ENCODE measurements at places on chromosomes 4 and X. TPM values are rescaled to one million over a fixed set of nuclear protein-coding genes. Genes with fewer than 3 reads are reported as not detected.

DNA sequence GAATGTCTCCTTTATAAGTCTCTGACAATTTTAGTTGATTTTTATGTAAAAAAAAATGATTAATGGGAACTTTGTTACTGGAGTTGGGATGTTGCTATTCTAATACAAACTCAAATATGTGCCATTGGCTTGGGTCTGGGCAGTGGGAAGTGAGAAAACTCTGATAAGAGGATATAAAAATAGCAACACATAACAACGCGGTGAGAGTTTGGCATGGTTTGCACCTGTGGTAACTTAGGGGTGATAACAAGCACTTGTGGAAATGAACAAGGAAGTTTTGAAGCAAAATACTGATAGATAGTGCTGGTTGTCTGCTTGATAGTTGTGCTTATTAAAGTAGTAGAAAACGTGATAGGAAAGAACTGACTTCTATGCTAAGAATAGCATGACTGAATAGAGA is 743.3 kb upstream of the AGA start:
- no peaks in the 10 kb centered on the region for H3K36me3 ChIP-seq
- H3K4me3 ChIP-seq: no peak overlapping the region
- DNase-seq: no peak
- H3K27me3 ChIP-seq: no peaks in the 10 kb centered on the region

- no peaks in the 10 kb centered on the region for H3K4me1 ChIP-seq
- peak; percentile 3 for DNase-seq
- H3K36me3 ChIP-seq: no peaks in the 10 kb centered on the region
Measured at GRCh38 chr4:112853662-112854256, 195.7 kb upstream of the ANK2 start.

DNA sequence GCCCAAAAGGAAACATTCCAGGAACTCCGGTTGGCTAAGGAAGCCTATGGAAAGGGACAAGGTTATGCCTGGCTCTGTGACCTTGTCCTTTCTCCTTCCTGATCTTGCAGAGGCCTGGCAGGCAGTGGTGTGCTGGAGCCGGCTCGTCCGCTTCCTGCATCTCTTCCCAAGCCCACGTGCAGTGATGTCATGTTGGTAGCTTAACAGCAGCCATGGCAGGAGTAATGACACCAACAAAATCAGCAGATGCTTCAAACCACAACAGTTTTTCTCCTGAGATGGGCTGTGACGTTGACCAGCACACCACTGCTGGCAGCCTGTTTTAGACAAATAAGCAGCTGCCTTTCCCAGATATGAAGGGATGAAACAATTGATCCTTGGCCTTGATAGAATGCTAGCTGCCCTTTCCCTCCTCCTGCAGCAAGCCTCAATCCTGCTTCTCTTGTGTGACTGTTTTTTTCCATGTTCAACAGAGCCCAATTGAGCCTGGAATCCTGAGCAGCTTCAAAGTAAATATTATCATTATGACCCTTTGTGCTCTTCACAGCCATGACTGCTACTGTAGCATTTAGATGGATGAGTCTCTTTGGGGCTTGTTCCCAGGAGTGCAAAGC is 23.4 kb downstream of the SEPTIN6 start:
- no peak overlapping the region for H3K27ac ChIP-seq
- peaks cover 4% of the 10 kb centered on the region for H3K4me1 ChIP-seq
- DNase-seq: no peak

GRCh38 chr4:186934841-186935443 is 211.3 kb upstream of the FAT1 start:
- no peak overlapping the region for H3K27ac ChIP-seq
- peaks cover 38% of the 10 kb centered on the region for H3K4me1 ChIP-seq
- H3K4me3 ChIP-seq: no peak overlapping the region
- no peak for DNase-seq
- no peaks in the 10 kb centered on the region for H3K27me3 ChIP-seq

GRCh38 chrX:126552313-126553022 is at the start of gene DCAF12L1:
Gene DCAF12L1 (minus strand): TSS chrX:126552814. CDS start chrX:126552608, 206 bp downstream.
- H3K27ac ChIP-seq: no peak within 1 kb of the TSS
- no peaks in the 10 kb centered on the region for H3K4me1 ChIP-seq
- peak; percentile 35 for DNase-seq
- H3K36me3 ChIP-seq: no peaks in the 10 kb centered on the region
- H3K27me3 ChIP-seq: no peaks in the 10 kb centered on the region

DNA sequence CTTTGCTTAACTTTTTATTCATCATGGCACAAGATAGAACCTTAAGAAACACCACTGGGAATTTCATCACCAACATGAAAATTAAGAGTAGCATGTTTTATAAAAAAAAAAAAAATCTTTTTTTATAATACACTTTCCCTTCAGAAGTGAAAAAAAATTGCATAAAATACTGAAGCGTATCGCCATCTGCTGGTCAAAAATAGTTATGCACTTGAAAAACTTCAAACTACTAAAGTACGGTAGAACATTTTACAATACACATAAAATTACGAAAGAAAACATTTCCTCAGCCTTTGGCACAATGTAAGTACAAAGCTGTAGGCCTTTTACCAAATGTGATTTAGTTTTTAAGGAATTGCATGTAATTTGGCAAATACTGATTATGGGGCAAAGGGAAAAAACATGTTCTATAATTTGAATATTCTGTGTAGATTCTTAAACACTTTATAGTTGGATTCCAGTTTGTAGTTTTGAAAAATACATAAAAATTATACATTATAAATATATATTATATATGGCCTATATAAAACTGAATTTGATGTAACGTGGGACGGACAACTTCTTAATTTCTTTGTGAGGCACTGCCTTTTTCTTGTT is 26.5 kb downstream of the HCCS start:
- no peak overlapping the region for H3K27ac ChIP-seq
- no peak overlapping the region for H3K4me3 ChIP-seq
- DNase-seq: peak; percentile 69
- peaks cover 3% of the 10 kb centered on the region for H3K27me3 ChIP-seq
- H3K4me1 ChIP-seq: no peaks in the 10 kb centered on the region

DNA sequence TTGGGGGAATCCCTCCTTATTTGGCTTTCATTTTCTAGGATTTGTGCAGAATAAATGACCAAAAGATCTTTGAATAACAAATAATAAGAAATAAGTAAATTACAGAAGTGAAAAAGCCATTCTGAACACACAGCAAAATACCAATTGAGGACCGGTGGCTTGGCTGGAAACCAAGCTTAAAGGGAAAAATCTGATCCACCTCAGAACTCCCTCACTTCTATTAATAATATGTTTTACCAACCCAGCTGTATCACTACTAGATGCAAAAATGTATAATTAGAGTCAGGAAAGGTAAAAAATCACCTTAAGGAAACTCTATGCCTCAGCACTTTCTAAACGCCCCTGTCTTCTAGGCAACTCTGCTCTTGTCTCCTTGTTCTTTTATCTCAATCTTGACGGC is 77.3 kb downstream of the TSPAN5 start:
- H3K36me3 ChIP-seq: no peaks in the 10 kb centered on the region
- H3K4me3 ChIP-seq: no peak overlapping the region
- peaks cover 13% of the 10 kb centered on the region for H3K4me1 ChIP-seq
- H3K27me3 ChIP-seq: no peaks in the 10 kb centered on the region
- no peak overlapping the region for H3K27ac ChIP-seq

DNA sequence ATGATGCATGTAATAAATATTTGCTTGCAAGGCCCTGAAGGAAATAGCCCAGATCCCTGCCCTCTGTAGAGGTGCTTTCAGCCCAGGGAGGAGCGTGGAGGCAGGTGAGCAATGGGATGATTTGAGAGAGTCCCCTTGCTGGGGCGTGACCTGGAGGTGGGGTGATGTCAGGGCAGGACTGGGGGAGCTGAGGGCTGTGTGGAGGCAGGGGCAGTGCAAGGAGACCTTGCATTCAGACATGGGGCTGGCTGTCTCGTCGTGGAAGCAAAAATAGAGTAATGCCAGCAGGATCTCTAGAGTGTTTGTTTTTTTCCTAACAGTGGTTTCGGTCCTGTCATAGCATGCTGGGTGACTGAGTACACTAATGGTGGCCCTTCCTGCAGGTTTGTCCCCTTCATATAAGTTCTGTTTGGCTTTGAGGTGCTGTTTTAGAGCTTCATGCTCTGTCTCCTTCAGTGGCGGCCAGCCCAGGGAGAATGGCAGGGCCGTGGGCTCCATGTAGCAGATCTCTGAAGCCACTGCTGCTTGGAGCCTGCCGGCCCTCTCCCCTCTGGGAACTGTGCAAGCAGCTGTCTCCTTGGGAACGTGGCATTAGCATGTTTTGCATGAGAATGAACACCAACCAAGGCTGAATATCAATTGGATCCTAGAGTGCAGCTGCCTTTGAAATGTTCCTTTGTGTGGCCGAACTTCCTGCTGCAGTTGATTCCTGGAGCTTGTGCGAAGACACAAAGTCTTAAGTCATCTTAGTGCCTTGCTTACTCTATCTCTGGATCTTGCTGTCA is 39.3 kb upstream of the CLDN34 start:
- H3K27ac ChIP-seq: no peak overlapping the region
- peak; percentile 50 for DNase-seq
- no peaks in the 10 kb centered on the region for H3K27me3 ChIP-seq
- H3K4me3 ChIP-seq: no peak overlapping the region
- H3K4me1 ChIP-seq: no peaks in the 10 kb centered on the region
- H3K36me3 ChIP-seq: no peaks in the 10 kb centered on the region

DNA sequence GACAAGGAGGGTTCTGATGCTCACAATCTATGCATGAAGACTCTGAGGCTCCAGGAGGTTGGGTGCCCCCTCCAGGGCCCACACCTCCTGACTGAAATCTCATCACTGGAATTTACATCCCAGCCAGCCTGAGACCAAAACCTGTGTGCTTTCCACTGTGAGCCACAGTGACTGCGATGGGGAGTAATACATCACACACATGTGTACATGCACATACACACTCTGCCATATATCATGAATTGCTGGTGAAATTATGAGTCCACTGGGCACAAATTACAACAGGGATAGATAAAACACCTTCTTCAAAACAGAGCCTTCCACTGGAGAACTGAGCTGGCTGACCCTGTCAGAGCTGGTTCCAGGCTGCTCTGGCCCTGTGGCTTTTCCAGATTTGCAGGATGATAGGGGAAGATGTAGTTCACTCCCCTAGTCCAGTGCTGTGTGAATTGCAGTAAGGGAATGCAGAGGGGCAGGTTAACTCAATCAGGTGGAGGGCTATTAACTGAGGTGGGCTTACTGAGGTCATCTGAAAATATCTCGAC is 35.8 kb upstream of the MSX1 start:
- DNase-seq: no peak
- H3K27ac ChIP-seq: no peak overlapping the region
- H3K36me3 ChIP-seq: no peaks in the 10 kb centered on the region
- H3K27me3 ChIP-seq: no peaks in the 10 kb centered on the region

GRCh38 chr4:16467061-16467460 is 240.8 kb upstream of the TAPT1 start:
- no peak for DNase-seq
- no peak overlapping the region for H3K27ac ChIP-seq
- H3K4me3 ChIP-seq: no peak overlapping the region
- H3K4me1 ChIP-seq: no peaks in the 10 kb centered on the region
- no peaks in the 10 kb centered on the region for H3K36me3 ChIP-seq
- no peaks in the 10 kb centered on the region for H3K27me3 ChIP-seq

- H3K27ac ChIP-seq: no peak overlapping the region
- no peaks in the 10 kb centered on the region for H3K27me3 ChIP-seq
- H3K4me1 ChIP-seq: no peaks in the 10 kb centered on the region
- H3K36me3 ChIP-seq: no peaks in the 10 kb centered on the region
Measured at GRCh38 chr4:111806331-111806730, 338.9 kb upstream of the FAM241A start.

DNA sequence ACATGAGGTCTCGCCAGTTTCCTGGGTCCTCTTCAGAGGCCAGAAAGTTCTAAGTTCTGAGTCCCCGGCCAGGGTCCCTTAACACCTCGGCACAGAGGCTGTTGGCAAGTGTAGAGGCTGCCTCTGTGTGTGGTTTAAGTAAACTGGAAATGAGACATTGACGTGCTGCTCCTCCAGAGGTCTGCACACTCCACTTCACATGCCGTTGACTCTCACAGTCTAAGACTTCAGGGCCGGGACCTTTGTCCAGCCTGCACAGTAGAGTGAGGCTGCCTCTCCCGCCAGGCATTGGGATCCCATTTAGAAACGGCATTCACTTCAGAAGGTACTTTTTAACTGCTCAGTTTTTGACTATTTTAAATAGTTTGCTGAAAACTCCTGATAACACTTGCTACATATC is 10.6 kb upstream of the TADA2B start:
- H3K36me3 ChIP-seq: peaks cover 3% of the 10 kb centered on the region
- H3K4me1 ChIP-seq: no peaks in the 10 kb centered on the region
- no peak for DNase-seq
- H3K27ac ChIP-seq: no peak overlapping the region
- no peak overlapping the region for H3K4me3 ChIP-seq
- H3K27me3 ChIP-seq: no peaks in the 10 kb centered on the region

DNA sequence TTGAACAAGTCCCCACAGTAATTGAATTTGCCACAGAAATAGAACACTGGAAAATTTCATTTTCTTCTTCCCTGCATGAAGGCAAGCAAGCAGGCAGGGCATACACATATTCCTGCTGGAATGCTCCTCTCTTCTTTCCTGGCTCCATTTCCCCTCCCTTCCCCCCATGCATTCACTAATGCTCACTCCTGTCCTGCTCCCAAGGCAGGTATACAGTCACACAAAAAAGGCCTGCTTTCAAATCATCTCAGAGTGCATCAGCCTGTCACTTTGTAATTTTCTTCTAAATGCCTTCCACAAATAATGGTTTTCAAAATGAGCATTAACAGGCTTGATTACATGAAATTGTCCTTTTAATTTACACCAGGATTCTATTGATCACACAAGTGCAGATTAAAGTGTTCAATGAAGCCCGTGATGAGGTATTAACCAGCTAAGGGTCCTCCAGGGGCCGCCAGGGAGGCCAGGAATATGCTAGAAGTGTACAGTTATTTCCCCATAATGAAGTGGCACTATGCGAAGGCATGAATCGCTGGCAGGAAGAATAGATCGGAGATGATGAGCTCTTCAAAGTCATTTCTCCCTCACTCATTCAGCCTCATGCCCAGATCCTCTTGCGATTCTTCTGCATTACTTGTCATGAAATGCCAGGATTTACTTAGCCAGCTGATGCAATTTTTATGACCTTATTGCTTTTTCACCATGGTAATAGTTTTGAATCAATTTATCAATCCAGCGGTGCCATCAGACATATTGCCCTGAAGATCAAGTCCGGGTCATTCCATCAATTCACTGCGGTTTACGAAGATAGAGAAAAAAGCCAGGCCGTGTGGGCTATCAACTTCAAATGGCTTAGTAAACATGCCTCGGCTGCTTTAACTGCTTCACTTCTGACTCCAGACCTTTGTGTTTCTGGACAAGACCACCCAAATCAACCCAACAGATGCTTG is 243.5 kb downstream of the GPAT3 start:
- H3K4me1 ChIP-seq: no peaks in the 10 kb centered on the region
- no peak overlapping the region for H3K27ac ChIP-seq
- no peak overlapping the region for H3K4me3 ChIP-seq
- no peak for DNase-seq
- H3K27me3 ChIP-seq: no peaks in the 10 kb centered on the region
- no peaks in the 10 kb centered on the region for H3K36me3 ChIP-seq

The NPY2R gene
- total RNA-seq: not detected

The GLOD5 gene
- 2.0 TPM for total RNA-seq

The INTS6L gene
- 19.6 TPM for total RNA-seq

The ERAS gene
- not detected for total RNA-seq

The SYTL5 gene
- 8.4 TPM for total RNA-seq
